ENCODE measurements at places on chromosomes 5 and 9.

DNA sequence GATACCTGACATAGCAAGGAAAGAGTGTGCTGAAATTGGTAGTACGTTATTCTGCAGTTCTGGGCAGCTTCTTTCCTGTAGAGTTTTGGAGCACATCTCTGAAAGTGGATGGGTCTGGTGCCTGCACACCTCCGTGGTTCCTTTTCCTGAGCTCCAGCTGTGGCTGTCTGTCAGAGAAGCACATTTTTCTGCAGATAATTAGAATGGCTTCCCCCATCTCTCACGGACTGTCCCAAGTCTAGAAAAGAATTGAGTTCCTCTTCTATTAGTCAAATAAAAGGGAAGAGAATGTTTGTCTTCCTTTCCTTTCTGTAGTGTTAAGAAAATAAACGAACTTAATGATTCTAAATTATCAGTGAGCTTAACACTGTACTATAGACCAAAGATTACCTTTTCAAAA lies 55.7 kb downstream of the VCAN start:
- no peak for DNase-seq

GRCh38 chr9:117282541-117282940 lies 132.3 kb downstream of the ASTN2 start:
- no peak for DNase-seq

DNA sequence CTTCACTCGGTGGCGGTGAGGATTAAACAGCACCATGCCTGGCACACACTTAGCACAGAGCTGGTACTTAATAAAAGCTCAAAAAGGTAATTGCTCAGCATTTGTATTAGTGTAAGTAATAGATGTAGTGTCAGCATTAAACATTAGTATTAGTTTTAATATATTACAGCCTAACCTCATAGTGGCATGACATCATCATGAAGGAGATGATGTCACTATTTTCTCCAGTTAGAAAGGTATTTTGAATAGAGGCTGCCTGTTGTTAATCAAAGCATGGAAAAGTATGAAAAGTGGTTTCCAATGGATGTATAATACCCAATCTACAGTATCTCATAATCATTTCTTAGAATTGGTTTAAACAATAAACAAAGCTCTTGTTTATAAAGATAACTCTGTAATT lies 49.0 kb upstream of the FSTL4 start:
- DNase-seq = no peak

DNA sequence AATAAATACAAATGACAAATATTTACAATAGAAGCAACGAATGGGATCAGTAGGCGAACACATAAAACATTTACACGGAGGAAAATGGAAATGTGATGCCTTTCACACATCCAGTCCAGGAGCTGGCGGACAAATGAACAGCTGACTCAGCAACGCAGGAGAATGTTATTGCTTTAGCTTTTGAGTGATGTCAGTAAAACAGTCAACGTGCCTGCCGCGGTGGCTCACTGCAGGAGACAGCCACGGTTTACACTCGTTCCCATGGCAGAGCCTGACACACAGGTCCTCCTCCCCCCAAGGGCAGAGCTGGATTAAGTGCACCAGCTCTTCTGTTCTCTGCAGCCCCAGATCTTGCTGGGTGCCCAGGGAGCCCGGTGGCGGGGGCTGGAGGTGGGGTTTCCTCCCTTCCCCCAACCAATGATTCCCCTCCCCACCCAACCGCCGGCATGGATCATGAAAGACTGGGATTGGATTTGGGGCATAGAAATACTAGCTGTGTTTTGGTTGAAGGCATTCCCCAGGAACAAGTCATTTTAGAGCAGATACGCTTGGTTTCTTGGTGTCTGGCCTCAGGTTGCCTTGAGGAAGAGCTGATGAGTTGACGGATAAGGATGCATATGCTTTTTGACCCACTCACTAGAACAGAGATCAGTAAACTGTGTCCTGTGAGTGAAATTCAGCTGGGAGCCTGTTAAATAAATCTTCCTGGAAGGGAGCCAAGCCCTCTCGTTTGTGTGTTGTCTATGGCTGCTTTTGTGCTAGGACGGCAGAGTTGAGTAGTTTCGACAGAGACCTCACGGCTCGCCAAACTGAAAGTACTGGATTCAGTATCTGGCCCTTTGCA lies 12.5 kb downstream of the STC2 start:
- DNase-seq = no peak

- DNase-seq = no peak
These were observed 38.1 kb downstream of the SLC12A2 start for GRCh38 chr5:128121651-128122050.

DNA sequence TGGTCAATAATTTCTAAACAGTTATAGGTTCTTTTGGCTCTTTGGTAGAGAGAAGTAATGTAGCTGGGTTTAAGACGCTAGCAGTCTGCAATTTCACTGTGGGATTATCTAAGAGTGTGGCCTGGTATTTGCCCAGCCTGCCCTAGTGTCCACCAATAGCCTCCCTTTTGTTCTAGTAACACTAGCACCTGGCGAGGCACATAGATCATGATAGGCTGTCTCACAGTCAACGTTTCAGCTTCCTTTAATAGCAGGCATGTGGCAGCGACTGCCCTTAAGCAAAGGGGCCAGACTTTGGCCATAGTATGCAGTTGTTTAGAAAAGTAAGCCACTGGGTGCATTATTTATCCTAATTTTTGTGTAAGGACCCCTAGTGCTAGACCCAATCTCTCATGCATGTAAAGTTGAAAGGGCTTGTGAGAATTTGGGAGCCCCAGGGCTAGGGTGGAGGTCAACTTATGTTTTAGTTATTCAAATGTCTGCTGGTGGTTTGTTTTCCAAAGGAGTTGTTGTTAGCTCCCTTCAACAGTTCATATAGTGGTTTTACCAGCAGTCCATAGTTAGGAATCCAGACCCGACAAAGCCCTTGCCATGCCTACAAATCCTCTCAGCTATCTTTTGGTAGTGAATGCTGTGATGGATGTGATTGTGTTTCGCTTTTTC lies 274.3 kb downstream of the HTR1A start:
- no peak for DNase-seq

- no peak for DNase-seq
These were observed 10.3 kb downstream of the RUSC2 start for GRCh38 chr9:35500130-35500748.

- no peak for DNase-seq
These were observed 67.4 kb upstream of the CCDC112 start for GRCh38 chr5:115363879-115364278.

GRCh38 chr9:133793471-133793870 lies 55.3 kb upstream of the SARDH start:
- DNase-seq = no peak

DNA sequence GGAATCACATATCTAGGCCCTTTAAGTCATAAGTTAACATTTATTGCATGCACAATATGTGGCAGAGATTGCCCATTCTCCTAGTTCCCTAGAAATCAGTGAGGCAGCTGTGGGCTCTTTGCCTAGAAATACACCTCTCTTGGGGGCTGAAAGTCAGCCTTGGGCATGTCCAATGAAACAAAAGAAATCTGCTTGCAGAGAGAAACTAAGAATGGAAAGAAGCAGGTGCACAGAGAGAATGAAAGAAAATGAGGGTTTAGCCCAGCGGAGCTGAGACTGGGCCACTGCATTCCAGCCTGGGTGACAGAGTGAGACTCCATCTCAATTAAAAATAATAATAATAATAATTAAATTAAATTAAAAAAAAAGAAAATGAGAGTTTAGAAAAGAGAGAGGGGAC lies 57.3 kb upstream of the DAB2 start:
- no peak for DNase-seq

- no peak for DNase-seq
These were observed 315.3 kb upstream of the CD180 start for GRCh38 chr5:67511911-67512310.

DNA sequence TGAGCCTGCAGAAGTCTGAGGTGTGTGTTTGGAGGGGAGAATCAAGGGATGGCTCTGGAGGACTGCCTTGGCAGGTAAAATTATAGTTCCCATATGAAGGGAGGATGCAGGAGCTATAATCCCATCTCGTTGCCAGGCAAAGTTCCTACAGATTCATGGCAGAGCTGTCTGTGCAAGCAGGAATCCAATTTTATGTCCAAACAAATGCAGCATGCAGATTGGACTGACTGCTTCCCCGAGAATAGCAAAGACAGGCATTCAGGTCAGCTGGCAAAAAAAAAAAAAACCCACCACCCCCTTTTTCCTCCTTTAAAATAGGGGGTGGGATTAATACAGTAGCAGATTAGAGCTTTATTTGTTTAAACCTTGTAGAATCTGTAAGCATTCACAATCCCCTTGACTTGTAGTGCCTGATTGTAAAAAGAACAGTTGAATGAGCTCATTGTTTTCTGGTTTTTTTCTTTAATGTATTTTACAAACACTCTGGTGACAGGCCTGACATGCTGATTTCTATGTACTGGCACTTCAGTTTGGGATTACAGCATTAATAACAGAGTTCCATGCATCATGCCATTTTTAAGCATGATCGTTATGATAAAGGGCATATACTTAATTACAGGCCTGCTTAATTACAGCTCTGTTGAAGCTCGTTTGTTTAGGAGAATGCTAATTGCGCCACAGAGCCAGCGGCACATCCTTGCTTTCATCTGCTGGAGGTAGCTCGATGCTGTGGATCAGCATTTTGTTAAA lies 141.4 kb upstream of the LMX1B start:
- no peak for DNase-seq

DNA sequence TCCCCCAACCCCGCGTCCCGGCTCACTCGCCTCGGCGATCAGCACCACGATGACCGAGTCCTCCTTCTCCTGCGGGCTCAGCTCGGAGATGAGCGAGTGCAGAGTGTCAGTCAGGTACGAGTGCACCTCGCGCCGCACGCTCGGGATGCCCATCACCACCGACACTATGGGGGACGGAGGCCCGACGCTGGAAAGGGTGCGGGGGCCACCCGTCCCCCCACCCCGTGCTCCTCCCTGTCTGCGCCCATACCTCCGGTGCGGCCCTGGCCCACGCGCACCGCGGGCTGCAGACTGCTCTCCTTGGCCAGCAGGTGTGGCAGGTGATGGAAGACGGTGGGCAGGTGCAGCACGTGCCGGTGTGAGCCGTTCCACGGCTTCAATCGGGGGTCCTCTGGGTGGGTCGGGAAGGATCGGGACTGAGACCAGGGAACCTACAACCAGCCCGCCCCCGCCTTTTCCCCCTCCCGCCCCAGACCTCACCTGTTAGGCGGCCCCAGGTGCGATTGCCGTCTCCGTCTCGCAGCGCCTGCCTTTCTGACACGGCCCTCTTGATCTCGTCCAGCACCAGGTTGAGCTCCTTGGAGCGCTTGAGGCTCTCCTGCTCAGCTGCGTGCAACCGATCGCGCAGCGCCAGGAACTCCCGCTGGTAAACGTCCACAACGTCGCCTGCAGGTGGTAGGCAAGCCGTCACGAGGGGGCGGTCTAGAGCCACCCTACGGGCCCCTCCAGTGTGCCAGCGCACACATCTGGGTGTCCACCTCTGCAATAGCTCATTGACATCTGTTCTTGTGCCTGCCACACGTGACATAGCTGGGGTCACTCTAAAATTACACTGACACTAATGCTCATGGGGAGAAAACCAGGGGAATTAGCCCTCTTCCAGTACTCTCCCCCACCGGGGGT lies 5.1 kb downstream of the MGAT4B start:
- peak; percentile 61 for DNase-seq

DNA sequence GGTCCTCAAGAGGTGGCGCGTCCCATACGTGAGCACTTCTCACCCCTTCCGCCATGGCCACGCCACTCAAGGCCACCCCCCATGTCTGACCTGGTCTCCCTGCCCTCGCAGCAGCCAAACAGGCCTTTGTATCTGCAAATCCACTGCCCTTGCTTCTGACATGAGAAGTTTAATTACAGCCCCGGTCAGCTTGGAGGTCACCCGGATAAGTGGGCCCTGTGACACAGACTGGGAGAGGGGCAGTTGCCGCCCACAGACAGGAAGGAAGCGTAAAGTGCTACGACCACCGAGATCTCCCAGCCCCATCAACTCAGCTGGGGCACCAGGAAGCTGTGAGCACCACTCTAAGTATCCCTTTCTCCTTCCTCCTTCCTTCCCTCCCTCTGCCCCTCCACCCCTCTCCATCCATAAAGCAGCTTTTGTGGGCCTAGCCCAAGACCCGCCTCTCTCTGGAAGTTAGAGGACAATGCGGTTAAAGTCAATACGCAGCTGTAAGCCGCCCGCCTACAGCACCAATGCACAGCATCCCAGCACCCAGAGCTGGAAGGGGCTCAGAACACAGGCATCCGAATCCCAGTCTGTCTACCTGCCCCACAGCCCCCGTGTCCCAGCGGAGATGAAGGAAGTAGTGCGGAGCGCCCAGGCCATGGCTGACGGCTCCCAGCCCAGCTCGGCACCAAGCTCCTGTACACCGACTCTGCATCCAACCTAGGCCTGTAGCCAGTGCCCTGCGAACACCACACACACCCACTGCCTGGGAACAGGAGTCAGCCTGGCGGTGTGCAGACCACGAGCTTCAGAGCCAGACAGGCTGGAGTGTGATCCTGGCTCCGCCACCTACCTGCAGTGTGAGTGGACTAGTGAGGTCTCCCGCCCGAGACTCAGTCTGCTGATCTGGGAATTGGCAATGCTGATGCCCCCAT lies 44.8 kb upstream of the RNF130 start:
- DNase-seq = no peak

GRCh38 chr9:81980568-81980967 lies 8.0 kb upstream of the SPATA31D1 start:
- no peak for DNase-seq

DNA sequence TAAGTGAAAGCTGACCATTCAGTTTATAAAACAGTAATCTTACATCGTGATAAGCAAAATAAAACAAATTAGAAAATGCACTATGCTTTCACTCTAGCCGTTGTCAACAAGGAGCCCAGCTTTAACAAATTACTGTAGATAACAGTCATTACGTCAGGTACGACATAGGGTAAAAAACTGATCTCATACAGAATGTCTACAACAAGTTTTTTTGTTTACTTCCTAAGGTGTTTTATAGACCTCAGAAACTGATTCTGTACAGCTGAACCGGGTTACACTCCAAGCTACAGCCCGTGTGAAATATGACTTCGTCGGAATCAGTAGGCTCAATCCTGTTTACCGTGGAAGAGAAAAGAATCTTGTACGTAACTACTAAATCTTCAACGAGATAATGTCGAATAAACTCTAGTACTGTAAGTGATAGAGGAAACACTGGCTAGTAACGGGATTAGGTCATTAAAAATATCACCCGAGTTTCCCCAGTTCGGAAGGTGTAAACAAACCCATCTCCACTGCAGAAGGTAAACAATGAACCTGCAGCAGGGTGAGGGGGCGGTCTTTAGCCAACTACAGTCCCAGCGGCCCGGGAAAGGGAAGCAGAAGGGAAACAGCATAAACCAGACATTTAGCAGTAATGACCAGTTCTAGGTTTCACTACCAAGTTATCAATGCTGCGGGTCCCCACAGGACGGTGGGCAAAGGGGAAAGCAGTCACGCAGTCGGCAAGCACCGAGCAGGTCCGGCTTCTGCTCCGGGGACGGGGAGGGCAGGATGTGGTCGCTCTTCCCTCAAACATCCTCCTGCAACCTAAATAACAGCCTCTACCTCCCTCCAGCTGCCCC lies 1.1 kb downstream of the RICTOR start:
- peak; percentile 45 for DNase-seq

GRCh38 chr5:128300181-128300580 lies 216.6 kb downstream of the SLC12A2 start:
- no peak for DNase-seq

DNA sequence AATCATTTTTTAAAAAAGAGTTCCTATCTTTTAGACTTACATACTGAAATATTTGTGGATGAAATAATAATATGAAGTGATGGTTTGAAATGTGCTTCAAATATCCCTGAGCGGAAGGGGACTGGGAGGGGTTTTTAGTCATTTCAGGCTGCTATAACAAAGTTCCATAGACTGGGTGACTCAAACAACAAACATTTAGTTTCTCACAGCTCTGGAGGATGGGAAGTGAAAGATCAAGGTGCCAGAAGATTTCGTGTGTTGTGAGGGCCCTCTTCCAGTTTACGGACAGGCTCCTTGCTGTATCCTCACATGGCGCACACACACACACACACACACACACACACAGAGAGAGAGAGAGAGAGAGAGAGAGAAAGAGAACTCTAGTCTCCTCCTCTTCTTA lies 27.1 kb upstream of the TEX10 start:
- DNase-seq = no peak
